ENCODE measurements at places on chromosomes 2 and 18. TPM values are rescaled to one million over a fixed set of nuclear protein-coding genes. Genes with fewer than 3 reads are reported as not detected.

DNA sequence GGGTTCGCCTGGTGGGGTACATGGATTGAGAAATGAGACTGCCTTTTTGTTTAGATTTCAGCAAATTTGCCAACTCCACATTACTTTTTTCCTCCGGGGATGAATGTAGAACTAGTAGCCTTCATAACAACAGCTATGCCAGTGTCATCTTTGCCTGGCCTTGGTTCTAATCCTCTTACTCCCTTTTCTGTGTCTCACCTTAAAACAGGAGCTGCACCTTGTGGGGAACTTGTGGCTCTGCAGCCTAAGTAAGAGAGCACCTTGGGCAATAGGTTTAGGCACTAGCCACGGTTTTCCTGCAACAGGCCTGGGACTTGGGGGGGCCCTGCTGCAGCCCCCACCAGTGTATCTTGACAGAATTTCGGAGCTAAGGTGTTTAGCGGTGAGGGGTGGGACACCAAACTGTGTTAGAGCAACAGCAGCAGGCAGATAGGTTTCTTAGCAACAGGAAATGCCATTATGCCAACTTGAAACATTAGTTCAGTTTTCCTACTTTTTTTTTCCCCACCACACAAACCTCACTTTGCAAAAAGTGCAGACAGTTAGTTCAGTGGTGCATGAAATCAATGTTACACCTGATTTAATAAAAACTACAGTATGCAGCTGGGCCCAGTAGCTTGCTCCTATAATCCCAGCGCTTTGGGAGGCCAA is 173.7 kb downstream of the PRKCE start:
- no peak overlapping the region for H3K4me3 ChIP-seq
- no peaks in the 10 kb centered on the region for H3K27me3 ChIP-seq
- no peaks in the 10 kb centered on the region for H3K36me3 ChIP-seq
- no peak overlapping the region for H3K27ac ChIP-seq
- no peak for DNase-seq

QPCT gene
- total RNA-seq: 0.71 TPM

GRCh38 chr2:239715202-239715601 is 309.9 kb downstream of the NDUFA10 start:
- H3K4me3 ChIP-seq: no peak overlapping the region
- H3K27me3 ChIP-seq: no peaks in the 10 kb centered on the region
- no peaks in the 10 kb centered on the region for H3K4me1 ChIP-seq

TCF7L1 gene
- not detected for total RNA-seq

- no peak overlapping the region for H3K27ac ChIP-seq
- DNase-seq: no peak
- no peaks in the 10 kb centered on the region for H3K36me3 ChIP-seq
- no peaks in the 10 kb centered on the region for H3K4me1 ChIP-seq
These were observed 51.1 kb downstream of the MYO5B start for GRCh38 chr18:50143886-50144285.

- H3K4me1 ChIP-seq: no peaks in the 10 kb centered on the region
- H3K27me3 ChIP-seq: no peaks in the 10 kb centered on the region
- H3K27ac ChIP-seq: no peak overlapping the region
- H3K4me3 ChIP-seq: no peak overlapping the region
These were observed 306.7 kb upstream of the SLC8A1 start for GRCh38 chr2:40758401-40759155.

GDF7 gene
- total RNA-seq: 0.05 TPM

DSG3 gene
- not detected for total RNA-seq

- no peak for DNase-seq
These were observed 325.4 kb upstream of the FIGN start for GRCh38 chr2:164061129-164061746.

DNMT3A gene
- 57.1 TPM for total RNA-seq

DNA sequence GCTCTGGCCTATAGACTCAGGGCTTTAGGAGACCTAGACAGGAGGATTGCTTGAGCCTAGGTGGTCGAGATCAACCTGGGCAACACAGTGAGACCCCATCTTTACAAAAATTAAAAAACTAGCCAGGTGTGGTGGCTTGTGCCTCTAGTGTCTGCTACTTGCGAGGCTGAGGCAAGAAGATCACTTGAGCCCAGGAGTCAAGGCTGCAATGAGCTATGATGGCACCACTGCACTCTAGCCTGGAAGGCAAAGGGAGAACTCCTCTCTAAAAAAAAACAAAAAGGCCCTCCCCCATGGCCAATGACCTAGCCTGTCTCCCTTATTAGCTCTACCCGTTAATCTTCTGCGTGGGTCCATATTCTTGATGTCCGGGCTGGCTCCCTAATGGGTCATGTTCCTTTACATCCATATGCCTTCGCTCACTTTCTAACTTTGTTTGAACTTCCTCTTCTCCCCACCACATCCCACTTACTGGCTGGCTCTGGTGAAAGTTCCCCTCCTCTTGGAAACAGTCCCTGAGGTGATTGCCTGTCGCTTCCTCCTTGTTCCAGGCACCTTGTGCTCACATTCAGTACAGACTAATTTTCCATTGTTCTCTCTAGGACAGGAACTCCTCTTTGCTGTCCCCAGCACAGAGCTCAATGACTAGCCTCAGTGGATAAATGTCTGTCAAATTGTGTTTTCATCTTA is 103.0 kb downstream of the AFF3 start:
- no peak for DNase-seq
- no peak overlapping the region for H3K27ac ChIP-seq
- no peak overlapping the region for H3K4me3 ChIP-seq
- no peaks in the 10 kb centered on the region for H3K36me3 ChIP-seq

IL18R1 gene
- total RNA-seq: 9.1 TPM

GRCh38 chr2:11093467-11093866 is 61.8 kb upstream of the SLC66A3 start:
- no peak overlapping the region for H3K4me3 ChIP-seq
- no peaks in the 10 kb centered on the region for H3K36me3 ChIP-seq
- no peaks in the 10 kb centered on the region for H3K4me1 ChIP-seq
- no peak overlapping the region for H3K27ac ChIP-seq

GRCh38 chr2:133581010-133581760 is 12.9 kb upstream of the NCKAP5 start:
- no peaks in the 10 kb centered on the region for H3K27me3 ChIP-seq
- DNase-seq: no peak
- no peaks in the 10 kb centered on the region for H3K4me1 ChIP-seq
- no peaks in the 10 kb centered on the region for H3K36me3 ChIP-seq

DNA sequence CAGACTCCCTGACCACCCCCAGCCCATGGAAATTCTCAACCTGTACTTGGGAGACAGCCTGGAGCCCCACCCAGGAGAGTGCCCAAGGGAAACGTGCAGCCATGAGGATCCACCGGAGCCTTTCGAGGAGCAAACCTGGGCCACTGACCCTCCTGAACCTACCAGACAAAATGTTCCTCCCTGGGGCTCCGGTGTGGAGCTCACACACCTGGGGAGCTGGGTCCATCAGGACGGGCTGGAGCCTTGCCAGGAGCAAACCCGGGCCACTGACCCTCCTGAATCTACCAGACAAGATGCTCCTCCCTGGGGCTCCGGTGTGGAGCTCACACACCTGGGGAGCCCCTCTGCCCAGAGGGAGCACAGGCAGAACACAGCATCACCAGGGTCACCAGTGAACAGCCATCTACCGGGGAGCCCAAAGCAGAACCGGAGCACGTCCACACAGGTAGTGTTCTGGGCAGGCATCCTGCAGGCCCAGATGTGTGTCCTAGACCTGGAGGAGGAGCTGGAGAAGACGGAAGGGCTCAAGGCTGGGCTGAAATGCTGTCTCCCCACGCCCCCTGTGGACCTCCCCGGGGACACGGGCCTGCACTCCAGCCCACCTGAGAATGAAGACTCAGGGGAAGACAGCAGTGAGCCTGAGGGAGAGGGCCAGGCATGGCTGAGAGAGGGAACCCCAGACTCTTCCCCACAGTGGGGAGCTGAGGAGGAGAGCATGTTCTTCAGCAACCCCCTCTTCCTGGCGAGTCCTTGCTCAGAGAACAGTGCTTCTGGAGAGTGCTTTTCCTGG is 8.9 kb downstream of the PSD4 start:
- peaks cover 81% of the 10 kb centered on the region for H3K36me3 ChIP-seq
- H3K4me1 ChIP-seq: peaks cover 98% of the 10 kb centered on the region
- no peak for DNase-seq
- peak overlapping the region; percentile 45 for H3K27ac ChIP-seq
- H3K27me3 ChIP-seq: no peaks in the 10 kb centered on the region

DNA sequence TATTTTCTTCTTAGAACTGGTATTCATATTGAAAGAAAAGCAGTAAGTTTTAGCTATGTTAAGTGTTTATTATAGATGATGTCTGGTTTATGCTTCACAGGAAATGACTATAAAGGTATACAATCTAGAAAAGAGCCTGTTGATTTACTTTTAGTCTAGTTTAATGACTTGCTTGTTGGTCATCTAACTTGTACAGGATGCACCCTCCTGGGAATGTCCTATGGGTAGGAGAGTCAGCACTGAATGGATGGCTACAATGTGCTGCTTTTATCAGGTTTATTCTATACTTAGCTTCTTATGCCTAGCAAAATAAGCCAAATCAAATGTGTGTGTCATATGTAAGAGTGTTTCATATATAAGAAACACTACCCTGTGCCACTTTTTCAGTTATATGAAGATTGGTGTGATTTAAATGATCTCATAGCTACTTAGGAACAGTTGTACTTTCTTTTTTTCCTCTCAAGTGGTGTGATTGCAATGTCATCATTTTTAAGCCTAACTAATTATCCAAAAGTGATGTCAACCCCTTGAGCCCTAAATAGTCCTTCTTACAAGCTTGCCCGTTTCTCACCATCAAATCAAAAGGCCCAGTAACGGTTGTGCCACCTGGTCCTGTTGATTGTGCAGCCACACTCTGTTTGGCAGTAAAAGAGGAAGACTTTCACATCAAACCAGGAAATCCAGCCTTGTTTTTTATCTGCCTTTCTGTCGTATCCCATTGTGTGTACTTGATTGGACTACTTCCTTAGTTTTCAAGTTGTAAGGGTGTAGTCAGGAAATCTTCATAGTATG is 176.0 kb downstream of the DIS3L2 start:
- H3K4me1 ChIP-seq: peaks cover 7% of the 10 kb centered on the region
- H3K27ac ChIP-seq: no peak overlapping the region
- peaks cover 9% of the 10 kb centered on the region for H3K36me3 ChIP-seq
- no peak overlapping the region for H3K4me3 ChIP-seq

DNA sequence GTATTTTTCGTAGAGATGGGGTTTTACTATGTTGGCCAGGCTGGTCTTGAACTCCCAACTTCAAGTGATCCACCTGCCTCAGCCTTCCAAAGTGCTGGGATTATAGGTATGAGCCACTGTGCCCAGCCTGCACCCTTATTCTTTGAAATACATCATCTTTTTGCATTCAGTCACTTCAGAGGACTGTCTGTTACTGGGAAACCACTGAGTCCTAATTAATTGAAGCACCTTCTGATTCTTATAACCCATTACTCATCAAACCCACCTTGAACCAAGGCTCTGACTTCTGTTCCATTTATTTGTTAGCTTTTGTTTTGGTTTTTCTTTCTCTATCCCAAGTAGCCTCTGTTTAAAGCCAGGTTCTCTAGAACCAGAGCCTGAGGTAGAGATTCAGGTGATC is 49.6 kb downstream of the CPO start:
- no peak for DNase-seq
- no peaks in the 10 kb centered on the region for H3K36me3 ChIP-seq
- no peak overlapping the region for H3K4me3 ChIP-seq
- H3K4me1 ChIP-seq: peaks cover 11% of the 10 kb centered on the region
- no peak overlapping the region for H3K27ac ChIP-seq

SAG gene
- 0.22 TPM for total RNA-seq

- H3K36me3 ChIP-seq: no peaks in the 10 kb centered on the region
- H3K4me1 ChIP-seq: no peaks in the 10 kb centered on the region
- no peaks in the 10 kb centered on the region for H3K27me3 ChIP-seq
- H3K27ac ChIP-seq: no peak overlapping the region
These were observed 1011.7 kb upstream of the GYPC start for GRCh38 chr2:125644257-125644656.

C2orf72 gene
- not detected for total RNA-seq

LRRC30 gene
- not detected for total RNA-seq

- no peaks in the 10 kb centered on the region for H3K36me3 ChIP-seq
- no peak overlapping the region for H3K4me3 ChIP-seq
- H3K27me3 ChIP-seq: no peaks in the 10 kb centered on the region
- peaks cover 12% of the 10 kb centered on the region for H3K4me1 ChIP-seq
- DNase-seq: no peak
These were observed 23.9 kb upstream of the STK17B start for GRCh38 chr2:196195302-196195701.

- no peak overlapping the region for H3K27ac ChIP-seq
- no peaks in the 10 kb centered on the region for H3K36me3 ChIP-seq
- H3K4me1 ChIP-seq: no peaks in the 10 kb centered on the region
- no peak overlapping the region for H3K4me3 ChIP-seq
- no peaks in the 10 kb centered on the region for H3K27me3 ChIP-seq
These were observed 32.7 kb downstream of the YPEL5 start for GRCh38 chr2:30179536-30179935.

GRCh38 chr2:141162314-141162713 is 968.5 kb downstream of the LRP1B start:
- H3K36me3 ChIP-seq: no peaks in the 10 kb centered on the region
- DNase-seq: no peak
- H3K27me3 ChIP-seq: no peaks in the 10 kb centered on the region
- no peak overlapping the region for H3K27ac ChIP-seq
- H3K4me1 ChIP-seq: no peaks in the 10 kb centered on the region

DNA sequence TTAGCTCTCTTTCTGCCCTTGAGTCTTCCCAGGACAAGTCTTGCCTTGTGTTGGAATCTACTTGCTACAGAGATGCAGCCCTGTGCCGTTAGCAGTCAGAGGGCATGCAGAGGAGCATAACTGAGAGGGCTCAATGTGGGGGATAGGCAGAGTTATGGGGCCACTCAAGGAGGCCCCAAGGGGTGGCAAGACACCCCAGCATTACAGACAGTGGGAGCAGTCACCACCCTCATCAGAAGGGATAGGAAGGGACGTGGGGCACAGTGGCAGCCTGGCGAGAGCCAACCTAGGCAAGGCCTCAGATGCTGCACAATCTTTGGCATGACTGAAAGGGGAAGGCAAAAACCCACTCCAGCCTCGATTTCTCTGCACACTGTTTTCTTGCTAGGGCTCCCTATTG is 169.1 kb downstream of the TMEM18 start:
- no peak for DNase-seq
- H3K4me3 ChIP-seq: no peak overlapping the region
- no peak overlapping the region for H3K27ac ChIP-seq
- H3K36me3 ChIP-seq: no peaks in the 10 kb centered on the region
- H3K27me3 ChIP-seq: no peaks in the 10 kb centered on the region

- no peak overlapping the region for H3K27ac ChIP-seq
- DNase-seq: no peak
- peaks cover 49% of the 10 kb centered on the region for H3K36me3 ChIP-seq
- H3K4me3 ChIP-seq: no peak overlapping the region
- H3K4me1 ChIP-seq: peaks cover 10% of the 10 kb centered on the region
These were observed 6.0 kb downstream of the HADHA start for GRCh38 chr2:26238311-26238958.

CNGA3 gene
- total RNA-seq: not detected

All from CD4-positive, alpha-beta T cell (primary cell).